ENCODE measurements at places on chromosomes 1 and 21. TPM values are rescaled to one million over a fixed set of nuclear protein-coding genes. Genes with fewer than 3 reads are reported as not detected.

DNA sequence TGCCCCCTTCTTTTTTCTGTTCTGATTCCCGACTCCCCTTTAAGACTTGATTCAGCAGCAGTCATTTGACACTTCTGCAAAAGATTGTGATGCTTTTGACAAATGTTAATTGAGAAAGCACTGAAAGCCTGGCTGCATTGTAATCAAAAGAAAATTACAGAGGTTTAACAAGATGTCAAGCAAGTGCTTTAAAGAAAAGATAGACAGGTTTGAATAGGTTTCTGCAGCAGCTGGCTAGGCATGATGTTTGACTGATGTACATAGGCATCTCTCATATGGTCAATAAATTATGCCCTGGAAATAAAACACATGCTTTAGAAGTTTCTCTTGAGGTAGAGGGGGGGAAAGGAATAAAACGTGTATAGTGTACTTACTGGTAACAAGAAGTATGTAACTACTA lies 147.8 kb downstream of the ADGRL2 start:
- no peak for DNase-seq

DNA sequence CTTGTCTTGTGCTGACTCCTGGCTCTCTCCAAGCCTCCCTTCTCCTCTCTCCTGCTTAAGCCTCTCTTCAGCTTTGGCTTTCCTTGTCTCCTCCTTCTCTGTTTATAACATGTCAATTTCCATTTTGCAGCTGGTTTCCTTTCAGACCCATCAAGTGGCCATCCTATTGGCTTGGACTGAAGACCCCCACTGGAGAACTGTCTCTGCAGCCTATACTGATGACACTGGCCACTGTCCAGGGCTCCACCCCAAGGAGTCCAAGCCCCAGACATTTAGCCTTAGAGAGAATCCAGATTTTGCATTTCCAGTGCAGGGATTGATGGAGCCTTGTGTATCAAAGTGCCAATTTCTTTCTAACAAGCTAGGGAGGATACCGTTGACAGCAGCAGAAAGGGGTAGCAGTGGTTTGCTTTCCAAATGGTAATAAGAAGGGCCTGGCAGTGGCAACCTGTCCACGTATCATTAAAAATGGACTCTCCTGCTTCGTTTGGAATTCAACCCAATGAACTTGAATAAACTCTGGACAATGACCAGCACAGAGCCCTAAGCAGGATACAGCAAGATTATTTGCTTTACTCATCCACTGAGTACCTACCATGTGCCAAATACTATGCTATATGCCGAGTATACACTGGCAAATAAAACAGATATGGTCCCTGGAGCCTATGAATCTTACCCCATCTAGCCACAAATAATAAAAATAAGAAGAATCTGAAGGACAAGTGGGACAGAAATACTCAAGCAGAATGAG lies 6.5 kb downstream of the OVAAL start:
- no peak for DNase-seq

Gene ASPM
- 13.4 TPM for total RNA-seq

DNA sequence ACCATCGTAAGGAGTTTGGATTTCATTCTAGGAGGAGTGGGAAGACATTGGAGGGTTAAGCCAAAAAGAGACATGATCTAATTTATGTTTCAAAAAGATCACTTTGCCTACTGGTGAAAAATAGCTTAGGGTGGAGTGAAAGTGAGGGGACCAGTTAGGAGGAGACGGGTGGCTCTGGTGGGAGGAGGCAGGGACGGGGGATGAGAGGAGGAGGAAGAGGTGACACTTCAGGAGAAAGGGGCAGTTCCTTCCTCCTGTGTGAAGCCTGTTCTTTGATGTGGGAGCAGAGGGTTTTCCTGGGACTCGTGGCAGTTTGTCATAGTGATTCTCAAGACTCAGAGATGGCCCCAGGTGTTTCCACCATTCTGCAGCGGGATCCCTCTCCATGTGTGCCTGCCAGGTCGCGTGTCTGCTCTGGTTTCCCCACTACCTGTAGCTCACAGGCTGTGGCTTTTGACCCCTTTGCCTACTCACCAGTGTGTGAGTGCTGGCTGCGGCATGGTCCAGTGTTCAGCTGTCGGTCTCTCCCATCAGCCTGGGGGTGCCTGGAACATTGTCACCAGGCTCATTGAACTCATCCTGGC lies 102.4 kb downstream of the CNIH3 start:
- DNase-seq = no peak

Gene CELA2A
- 3.7 TPM for total RNA-seq

DNA sequence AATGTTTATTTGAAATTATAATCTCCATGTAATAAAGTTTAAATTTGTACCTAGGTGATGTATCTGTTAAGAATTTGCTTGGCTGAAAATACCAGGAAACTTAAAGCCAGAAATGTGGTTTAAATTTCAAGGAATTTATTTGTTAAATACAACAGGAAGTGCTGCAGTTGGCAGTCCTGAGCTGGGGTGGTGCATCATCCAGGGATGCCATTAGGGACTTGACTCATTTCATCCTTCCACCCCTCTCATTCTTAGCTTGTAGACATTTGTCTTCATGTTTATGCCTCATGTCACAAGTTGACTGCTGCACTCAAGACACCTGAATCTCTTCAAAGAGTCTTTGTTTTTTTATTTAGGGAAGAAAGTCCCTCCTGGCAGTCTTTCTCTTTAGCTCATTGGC lies 175.9 kb downstream of the LHX8 start:
- DNase-seq = no peak

Gene SPRR3
- total RNA-seq = not detected

- DNase-seq = peak; percentile 71
Measured at GRCh38 chr1:172449585-172450523, 6.0 kb upstream of the PIGC start.

DNA sequence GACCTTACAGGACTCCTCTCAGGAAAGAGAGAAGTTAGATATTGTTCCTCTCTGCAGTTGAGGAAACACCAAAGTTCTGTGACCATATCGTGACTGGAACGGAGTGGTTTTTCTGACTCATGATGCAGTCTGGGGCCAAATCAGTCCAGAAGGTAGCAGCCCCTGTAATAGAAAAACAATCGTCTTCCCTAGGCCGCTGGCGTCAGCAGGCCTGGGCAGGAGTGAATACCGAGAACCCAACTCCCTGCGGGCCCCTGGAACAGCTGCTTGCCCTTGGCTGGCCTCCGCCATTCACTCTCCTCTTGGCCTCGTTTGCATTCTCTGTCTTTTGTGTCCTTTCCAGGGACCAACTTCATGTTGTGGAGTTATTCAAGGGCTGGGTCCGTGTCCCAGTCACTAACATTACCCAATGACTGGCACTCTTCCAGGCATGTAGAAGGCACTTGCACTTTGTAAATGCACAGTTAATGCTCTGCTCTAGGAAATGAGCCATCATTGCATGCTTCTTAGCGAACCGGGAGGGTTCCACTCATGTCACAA lies 10.9 kb upstream of the CD101 start:
- DNase-seq = peak; percentile 49

Gene MYCL
- total RNA-seq = 3.3 TPM

Gene LIN28A
- total RNA-seq = 3.9 TPM

- no peak for DNase-seq
Measured at GRCh38 chr1:243230914-243231313, 24.2 kb downstream of the CEP170 start.

Gene CYP4B1
- total RNA-seq = 6.1 TPM

- no peak for DNase-seq
Measured at GRCh38 chr1:43491061-43491460, 37.3 kb upstream of the HYI start.

GRCh38 chr1:165365341-165365740 lies 8.8 kb upstream of the LMX1A start:
- DNase-seq = no peak

DNA sequence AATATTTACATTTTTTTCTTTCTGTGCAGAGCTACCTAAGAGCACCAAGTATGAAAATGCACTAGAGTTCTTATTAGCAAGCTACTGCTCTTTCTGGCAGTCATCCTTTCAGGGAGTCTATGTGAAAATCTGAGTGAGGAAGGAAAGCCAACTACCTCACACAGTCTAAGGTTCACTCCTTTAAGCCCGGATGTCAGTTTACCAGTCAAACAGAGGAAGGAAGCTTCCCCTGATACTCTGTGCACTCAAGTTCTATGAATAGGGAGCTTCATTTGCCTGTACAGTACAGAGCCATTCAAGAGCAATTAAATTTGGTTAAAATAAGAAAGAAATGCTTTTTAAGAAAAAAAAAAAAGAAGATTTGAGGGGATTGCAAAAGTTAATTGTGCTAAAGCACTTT lies 6.9 kb downstream of the COL11A1 start:
- no peak for DNase-seq

DNA sequence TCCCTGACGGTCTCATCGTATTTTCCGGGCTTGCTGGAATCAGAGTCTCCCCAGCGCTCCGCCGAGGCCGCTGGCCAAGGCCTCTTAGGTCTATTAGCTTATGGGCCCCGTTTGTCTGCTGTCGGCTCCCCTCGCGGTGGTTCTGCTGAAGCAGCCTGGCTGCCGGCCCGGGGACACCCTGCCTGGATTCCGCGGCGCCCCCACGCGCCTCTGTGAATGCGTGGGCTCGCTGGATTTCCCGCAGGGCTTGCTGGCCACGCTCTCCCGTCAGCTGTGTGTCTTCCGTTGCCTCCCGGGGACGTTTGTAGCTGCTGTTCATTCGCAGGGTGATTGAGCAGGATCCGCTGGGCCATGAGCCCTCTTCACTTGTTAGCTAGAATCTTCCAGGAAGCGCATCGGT lies 8.4 kb downstream of the LRRC3 start:
- peak; percentile 57 for DNase-seq

DNA sequence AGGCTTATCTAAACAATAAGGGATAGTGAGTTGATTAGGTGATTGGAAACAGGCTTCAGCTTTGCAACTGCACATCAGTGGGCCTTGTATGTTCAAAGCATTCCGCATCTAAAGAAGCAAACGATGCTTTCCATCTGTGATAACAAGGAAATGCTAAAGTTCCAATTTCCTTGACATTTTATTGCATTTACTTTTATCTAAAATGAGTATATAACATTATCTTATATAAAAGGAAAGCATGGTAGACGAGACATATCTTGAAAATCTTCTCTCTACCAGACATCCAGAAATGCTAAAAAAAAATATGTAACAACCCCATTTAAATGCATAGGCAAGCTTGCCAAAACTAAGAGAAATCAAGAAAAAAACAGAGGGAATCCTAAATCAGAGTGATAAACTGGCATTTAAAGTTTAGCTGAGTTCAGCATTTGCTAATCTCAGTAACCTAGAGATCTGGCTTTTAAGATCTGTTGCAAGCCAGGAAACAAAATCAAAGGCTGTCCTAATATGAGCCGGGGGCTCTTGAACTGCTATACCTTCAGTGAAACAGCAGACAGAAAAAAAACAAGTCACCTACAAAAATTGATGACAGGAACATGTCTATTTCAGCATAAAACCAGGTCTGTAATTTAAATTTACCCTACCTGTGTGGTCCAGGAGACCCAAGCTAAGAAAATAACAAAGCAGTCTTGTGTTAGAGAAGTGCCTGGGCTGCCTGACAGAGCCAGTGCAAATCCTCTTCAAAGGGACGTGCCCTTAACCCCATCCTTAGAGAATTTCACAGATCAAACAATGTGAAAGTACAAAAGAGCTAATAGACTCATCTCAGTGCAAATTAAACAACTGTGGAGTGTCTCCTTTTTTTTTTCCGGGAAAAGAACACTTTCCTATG lies 3.1 kb upstream of the RGS13 start:
- no peak for DNase-seq

Gene TNFRSF4
- 0.87 TPM for total RNA-seq

Gene SPRR2E
- total RNA-seq = not detected

- DNase-seq = no peak
Measured at GRCh38 chr21:35342440-35342839, 293.3 kb upstream of the RUNX1 start.

DNA sequence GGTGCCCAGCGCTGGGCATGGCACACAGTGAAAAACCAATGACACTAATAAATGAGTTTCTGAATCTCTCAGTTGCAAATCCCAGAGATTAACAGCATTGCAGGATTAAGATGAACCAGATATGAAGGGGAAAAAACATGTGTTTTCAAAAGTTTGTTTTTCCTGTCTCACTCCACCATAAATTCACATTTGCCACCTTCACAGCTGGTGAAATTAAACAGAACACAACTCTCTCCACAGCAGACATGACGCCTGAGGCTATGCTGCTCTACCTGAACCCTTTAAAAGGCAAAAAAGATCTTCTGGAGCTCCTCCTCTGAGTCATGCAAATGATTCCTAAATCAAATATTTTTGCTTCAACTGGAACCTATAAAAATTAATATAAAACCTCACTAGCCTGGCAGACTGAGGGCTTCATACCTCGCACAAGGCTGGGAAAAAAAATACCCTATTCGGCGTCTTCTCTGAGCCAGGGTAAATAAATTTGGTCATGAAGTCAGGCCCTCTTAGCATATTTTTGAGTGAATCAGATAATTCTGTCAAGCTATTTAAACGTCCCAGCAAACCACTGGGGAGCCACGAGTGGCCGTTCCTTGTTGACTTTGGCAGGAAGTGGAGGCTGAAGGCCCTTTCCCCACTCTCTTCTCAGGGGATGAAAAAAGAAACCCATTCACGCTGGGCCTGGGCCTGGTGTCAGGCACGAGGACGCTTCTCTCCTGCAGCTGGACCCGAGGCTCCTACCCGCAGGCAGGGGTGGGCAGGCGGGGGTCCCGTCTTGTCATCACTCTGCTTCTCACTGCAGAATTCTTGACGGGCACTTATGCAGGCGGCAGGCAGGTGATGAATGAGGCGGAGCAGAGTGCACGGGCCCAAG lies 53.0 kb downstream of the DMRTB1 start:
- DNase-seq = no peak

DNA sequence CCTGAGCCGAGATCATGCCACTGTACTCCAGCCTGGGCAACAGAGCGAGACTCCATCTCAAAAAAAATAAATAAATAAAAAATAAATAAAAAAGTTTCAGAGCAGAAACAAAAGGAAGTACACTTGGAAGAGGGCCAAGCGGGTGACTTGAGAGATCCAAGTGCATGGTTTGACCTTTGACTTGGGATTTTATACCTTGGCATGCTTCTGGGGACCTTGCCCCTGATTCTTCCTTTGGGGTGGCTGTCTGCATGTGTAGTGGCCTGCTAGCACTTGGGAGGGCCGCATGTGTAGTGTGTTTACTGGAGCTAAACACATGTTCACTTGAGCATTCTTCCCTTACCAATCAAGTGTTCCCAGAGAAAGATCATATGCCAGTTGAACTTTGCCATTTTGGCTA lies 114.0 kb downstream of the DTL start:
- DNase-seq = no peak

Gene FMO3
- 0.50 TPM for total RNA-seq

- no peak for DNase-seq
Measured at GRCh38 chr1:207673399-207673798, 28.5 kb downstream of the CR1L start.

GRCh38 chr1:215600258-215600792 lies 33.2 kb downstream of the KCTD3 start:
- no peak for DNase-seq

Gene HNRNPR
- total RNA-seq = 95.8 TPM

Gene PTP4A2
- 137 TPM for total RNA-seq

- no peak for DNase-seq
Measured at GRCh38 chr1:54971317-54971791, 9.1 kb upstream of the TMEM61 start.

- no peak for DNase-seq
Measured at GRCh38 chr1:218616681-218617080, 271.5 kb downstream of the TGFB2 start.

All from testis (tissue), 5 donors.